ENCODE measurements at places on chromosomes 12 and 14.

DNA sequence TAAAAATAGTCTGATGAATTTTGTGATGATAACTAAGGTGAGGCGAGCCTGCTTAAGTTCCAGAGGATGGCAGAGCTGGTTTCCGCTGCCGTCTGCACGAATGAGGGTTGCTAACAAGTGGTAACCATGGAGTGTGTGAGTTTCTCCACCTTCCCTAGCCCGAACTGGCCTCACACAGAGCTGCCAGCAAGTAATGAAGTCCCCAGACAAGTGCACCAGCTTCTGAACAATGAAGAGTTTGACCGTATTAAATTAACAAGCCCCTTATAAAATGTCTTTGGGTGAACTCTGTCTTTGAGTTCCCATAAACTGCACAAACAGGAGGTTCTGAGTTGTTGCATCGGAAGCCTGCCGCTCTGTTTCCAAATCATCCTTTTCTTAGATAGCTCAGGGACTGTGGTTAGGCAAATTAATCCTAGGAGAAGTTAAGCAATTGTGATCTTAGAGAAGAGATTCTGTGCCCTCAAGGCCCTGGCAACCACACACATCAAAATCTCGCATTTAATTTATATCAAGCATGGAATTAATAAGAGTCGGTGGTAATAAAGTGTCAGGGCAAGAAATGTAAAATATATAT is 274.1 kb upstream of the DAAM1 start:
- no peak for DNase-seq

GRCh38 chr14:105532735-105533141 is 6.4 kb downstream of the TMEM121 start:
- no peak for DNase-seq

DNA sequence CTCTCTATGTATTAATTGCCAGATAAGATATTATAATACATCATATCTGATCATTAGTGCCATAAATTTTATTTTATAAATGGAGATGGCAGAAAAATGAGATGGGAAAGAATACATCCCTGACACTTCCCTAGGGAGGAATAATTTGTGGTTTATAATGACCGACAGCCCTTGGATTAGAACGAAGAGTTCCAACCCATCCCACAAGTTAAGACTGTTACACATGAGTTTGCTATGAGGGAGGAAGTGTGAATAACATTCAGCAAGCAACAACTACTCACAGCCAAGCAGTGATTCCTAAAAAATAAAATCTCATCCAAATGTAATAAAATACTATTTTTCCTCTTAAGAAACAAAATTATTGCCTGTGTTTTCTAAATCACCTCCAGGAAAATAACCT is 299.0 kb downstream of the CCDC91 start:
- no peak for DNase-seq

- DNase-seq, result no peak
These were observed 3.1 kb upstream of the IGF1 start for GRCh38 chr12:102483466-102483865.

DNA sequence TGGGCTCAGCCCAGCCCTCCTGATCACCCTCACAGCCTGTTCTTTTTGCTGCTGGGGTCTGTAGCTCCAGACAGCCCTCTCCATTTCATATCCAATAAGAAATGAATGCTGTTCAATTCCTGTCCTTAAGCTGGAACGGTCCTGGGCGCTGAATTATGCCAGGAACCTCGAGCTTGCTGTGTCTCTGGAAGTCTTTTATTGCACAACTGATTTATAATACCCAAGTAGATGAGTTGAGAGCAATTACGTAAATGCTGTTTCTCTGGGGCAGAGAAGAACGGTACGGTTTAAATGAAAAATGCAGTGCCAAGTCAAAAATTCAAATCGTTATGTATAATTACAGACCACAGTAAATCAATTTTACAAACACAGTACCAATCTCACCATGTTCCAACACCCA is 161.0 kb downstream of the SAMD4A start:
- DNase-seq, result no peak

GRCh38 chr12:109053382-109054123 is 1.2 kb downstream of the USP30 start:
- DNase-seq, result no peak

GRCh38 chr14:93861836-93862235 is 65.3 kb upstream of the FAM181A start:
- no peak for DNase-seq

GRCh38 chr12:27367078-27367477 is 34.4 kb downstream of the BMAL2 start:
- no peak for DNase-seq

GRCh38 chr14:26527095-26527494 is 70.7 kb downstream of the NOVA1 start:
- DNase-seq, result no peak

DNA sequence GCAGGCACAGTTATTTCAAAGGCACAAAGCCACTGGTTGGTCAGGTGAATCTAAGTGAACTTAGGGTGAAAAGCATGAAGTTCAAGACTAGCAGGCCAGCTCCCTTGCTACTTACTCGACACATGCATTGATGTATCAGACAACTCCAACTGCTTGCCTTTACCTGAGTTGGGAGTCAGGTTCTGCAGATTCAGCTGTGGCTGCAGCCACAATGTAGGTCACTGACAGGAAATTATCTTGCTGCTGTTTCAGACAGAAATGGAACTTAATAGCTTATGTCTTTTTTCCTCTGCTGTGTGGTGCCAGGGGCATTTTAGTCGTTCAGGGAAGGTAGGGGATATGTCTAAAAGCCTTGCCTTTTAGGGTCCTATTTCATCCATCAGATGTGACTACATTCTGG is 125.6 kb upstream of the RPH3A start:
- DNase-seq, result no peak
